ENCODE measurements at places on chromosomes 4 and X.

GRCh38 chr4:53043055-53043454 is 180.9 kb downstream of the RASL11B start:
- no peak overlapping the region for H3K27ac ChIP-seq
- H3K4me1 ChIP-seq, result no peaks in the 10 kb centered on the region
- no peaks in the 10 kb centered on the region for H3K36me3 ChIP-seq
- no peak for DNase-seq
- no peak overlapping the region for H3K4me3 ChIP-seq
- no peaks in the 10 kb centered on the region for H3K27me3 ChIP-seq

- H3K4me1 ChIP-seq, result no peaks in the 10 kb centered on the region
- H3K4me3 ChIP-seq, result no peak overlapping the region
- no peaks in the 10 kb centered on the region for H3K36me3 ChIP-seq
- no peak for DNase-seq
- H3K27ac ChIP-seq, result no peak overlapping the region
Observed at GRCh38 chr4:74714611-74715130, 79.7 kb downstream of the BTC start.

- no peaks in the 10 kb centered on the region for H3K27me3 ChIP-seq
- H3K4me3 ChIP-seq, result peak overlapping the region; percentile 7
- no peak overlapping the region for H3K27ac ChIP-seq
Observed at GRCh38 chr4:55553441-55554201, 6.9 kb upstream of the CLOCK start.

- no peaks in the 10 kb centered on the region for H3K36me3 ChIP-seq
- no peaks in the 10 kb centered on the region for H3K27me3 ChIP-seq
- no peak overlapping the region for H3K27ac ChIP-seq
Observed at GRCh38 chr4:108731006-108731405, 31.8 kb downstream of the ETNPPL start.

DNA sequence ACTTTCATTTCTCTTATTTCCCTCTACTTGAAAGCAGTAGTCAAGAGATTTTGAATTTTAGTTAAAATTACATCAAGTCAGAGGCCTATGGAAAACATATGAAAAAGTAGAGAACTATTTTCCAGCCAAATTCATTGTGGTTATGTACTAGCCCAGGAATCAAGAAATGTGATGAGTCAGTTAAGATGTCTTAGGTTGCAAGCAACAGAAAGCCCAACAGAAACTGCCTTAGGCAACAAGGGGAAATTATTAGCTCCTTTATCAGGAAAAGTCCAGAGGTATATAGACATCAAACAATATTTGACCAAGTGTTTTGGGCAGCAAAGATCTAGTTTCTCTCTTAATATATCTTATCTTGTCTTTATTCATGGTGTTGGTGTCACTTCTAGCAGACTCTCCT is 37.8 kb upstream of the FRMD7 start:
- H3K27ac ChIP-seq, result no peak overlapping the region
- H3K27me3 ChIP-seq, result no peaks in the 10 kb centered on the region
- DNase-seq, result no peak

GRCh38 chr4:139973616-139974015 is 180.4 kb downstream of the MAML3 start:
- peaks cover 69% of the 10 kb centered on the region for H3K4me1 ChIP-seq
- DNase-seq, result no peak
- H3K36me3 ChIP-seq, result no peaks in the 10 kb centered on the region
- H3K27ac ChIP-seq, result peak overlapping the region; percentile 45
- H3K4me3 ChIP-seq, result no peak overlapping the region
- no peaks in the 10 kb centered on the region for H3K27me3 ChIP-seq

- H3K4me1 ChIP-seq, result no peaks in the 10 kb centered on the region
- no peak overlapping the region for H3K4me3 ChIP-seq
- H3K36me3 ChIP-seq, result no peaks in the 10 kb centered on the region
- DNase-seq, result no peak
Observed at GRCh38 chr4:19727141-19727540, 524.6 kb upstream of the SLIT2 start.

DNA sequence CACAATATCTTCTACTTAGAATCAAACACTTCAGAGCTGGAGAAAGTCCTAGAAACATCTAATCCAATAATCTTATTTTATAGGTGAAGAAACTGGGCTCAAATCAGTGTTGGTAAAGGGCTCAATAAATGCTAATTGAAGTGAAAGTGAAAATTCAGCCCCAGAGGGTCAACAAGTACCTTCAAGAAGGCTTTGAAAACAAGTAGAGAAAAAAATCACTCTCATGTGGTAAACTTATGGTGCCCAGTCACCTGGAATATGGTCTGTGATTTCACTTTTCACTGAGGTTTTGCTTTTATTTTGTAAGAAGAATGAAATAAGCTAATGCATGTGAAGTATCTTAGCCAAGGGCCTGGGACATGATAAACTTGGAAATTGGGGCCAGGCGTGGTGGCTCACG is 29.1 kb upstream of the EIF4E start:
- no peaks in the 10 kb centered on the region for H3K36me3 ChIP-seq
- H3K27me3 ChIP-seq, result no peaks in the 10 kb centered on the region
- no peak for DNase-seq
- no peaks in the 10 kb centered on the region for H3K4me1 ChIP-seq

DNA sequence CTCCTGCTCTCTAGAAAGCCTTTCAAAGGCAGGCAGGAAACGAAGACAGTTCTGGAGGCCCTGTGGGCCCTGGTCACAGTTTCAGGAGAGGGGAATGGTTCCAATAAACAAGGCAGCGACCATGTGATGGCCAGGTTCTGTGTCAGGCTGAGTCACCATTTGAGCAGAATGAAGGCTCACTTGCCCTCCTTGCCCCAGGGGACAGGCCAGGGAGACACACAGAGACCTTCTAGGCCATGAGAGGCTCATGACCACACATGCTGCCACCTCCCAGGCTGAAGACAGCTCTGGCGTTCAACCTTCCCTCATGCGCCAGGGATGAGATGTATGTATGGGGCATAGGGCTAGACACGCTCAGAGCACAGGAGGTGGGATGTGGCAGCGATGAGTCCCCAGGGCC is 22.9 kb upstream of the TRIM2 start:
- H3K27ac ChIP-seq, result no peak overlapping the region
- no peak overlapping the region for H3K4me3 ChIP-seq
- H3K27me3 ChIP-seq, result no peaks in the 10 kb centered on the region
- DNase-seq, result no peak

- no peak overlapping the region for H3K4me3 ChIP-seq
- H3K27me3 ChIP-seq, result no peaks in the 10 kb centered on the region
- H3K27ac ChIP-seq, result no peak overlapping the region
- H3K4me1 ChIP-seq, result no peaks in the 10 kb centered on the region
Observed at GRCh38 chrX:20715176-20715575, 448.5 kb upstream of the RPS6KA3 start.

DNA sequence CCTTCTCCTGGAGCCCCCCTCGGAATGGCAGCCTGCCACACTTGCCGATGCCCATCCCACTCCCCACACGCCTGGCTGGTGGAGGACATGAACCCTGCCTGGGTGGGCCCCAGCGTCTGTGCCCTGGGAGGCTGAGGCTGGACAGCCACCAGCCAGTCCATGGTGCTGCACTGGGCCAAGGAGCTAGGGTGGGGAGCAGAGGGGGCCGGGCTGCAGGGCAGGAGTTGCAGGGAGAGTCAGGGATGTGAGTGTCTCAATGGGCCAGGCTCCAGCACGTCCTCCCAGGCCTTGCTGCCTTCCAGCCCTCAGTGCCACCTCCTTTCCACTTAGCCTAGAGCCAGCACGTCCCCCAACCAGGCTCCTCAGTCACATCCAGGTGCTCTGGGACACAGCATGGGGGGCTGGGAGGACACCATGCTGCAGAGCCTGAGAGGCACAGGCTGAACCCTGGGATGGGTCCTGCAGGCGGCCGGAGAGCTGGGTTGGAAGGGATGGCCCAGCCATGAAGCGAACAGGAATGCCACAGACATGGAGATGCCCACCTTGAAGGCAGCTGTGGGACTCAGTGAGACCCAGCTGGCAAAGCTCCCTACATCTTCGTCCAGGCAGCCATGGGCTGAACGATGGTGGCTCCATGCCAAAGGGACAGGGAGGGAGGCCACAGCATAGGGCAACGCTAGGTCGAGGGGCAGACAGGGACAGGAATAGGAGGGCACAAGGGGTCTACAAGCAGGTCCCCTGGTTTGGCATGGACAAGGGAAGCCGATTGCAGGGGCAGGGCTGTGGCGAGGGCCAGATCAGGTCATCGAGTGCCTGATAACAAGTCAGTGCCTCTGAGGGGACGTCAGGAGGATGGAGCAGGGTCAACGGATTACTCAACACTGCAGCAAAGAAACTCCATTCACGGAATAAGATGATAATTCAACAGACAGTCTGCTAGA is 30.1 kb upstream of the MXD4 start:
- H3K27me3 ChIP-seq, result no peaks in the 10 kb centered on the region
- no peak overlapping the region for H3K4me3 ChIP-seq
- peaks cover 7% of the 10 kb centered on the region for H3K36me3 ChIP-seq
- H3K4me1 ChIP-seq, result no peaks in the 10 kb centered on the region
- no peak overlapping the region for H3K27ac ChIP-seq

DNA sequence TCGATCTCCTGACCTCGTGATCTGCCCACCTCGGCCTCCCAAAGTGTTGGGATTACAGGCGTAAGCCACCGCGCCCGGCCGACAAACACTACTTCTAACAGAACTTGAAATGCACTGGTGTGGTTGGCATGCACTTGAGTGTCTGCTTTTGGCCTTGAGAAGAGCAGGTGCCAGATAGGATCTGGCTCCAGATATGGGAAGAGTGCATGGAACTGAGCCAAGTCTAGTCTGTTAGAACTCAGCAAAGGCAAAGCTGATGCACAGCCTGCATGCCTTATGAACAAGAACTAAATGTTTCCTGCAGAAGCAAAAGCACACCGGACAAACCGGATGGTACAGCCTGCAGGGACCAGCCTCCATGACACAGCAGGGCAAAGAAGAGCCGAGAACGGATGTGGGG is 35.1 kb upstream of the TBL1X start:
- no peaks in the 10 kb centered on the region for H3K36me3 ChIP-seq
- no peaks in the 10 kb centered on the region for H3K4me1 ChIP-seq
- no peak for DNase-seq
